ENCODE measurements at places on chromosomes 11 and 22.
A peak's percentile ranks its signal among the peaks of the same experiment; 100 is the strongest.

DNA sequence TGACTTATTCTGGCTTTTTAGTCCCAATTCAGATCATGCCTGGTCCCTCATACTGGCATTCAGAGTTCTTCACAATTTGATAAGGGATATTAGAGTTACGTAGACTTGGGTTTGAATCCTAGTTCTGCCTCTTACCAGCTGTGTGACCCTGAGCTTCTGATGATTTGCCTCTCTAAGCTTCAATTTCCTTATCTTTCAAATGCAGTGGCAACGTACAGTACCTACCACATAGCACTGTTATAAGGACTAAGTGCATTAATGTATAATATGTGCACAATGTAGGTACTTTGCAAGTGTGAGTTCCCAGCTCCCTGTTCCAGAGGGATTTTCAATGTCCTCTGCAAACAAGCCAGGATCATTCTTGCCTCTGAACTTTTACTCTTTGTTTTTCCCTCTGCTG, 7.3 kb downstream of the RHOG start:
- no peak for DNase-seq

GRCh38 chr11:79362821-79363220, 78.0 kb downstream of the TENM4 start:
- DNase-seq: no peak

DNA sequence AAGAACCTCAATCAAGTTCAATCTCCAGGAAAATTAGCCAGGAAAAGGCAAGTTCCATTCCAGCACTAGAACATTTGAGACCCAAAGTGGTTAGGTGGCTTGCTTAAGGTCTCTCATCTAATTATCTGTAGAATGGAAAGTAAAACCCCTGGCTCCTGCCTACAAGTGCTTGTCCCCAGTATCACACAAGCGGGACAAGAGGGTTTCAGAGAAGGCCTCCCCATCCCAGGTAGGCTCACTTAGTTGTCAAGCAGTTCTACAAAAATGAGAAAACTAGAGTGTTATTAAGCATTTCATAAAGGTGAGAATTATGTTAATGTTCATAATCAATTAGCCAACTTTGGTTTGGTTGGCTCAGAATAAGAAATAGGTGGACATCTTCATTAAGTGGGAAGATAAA, 5.5 kb downstream of the POU2AF1 start:
- no peak for DNase-seq

DNA sequence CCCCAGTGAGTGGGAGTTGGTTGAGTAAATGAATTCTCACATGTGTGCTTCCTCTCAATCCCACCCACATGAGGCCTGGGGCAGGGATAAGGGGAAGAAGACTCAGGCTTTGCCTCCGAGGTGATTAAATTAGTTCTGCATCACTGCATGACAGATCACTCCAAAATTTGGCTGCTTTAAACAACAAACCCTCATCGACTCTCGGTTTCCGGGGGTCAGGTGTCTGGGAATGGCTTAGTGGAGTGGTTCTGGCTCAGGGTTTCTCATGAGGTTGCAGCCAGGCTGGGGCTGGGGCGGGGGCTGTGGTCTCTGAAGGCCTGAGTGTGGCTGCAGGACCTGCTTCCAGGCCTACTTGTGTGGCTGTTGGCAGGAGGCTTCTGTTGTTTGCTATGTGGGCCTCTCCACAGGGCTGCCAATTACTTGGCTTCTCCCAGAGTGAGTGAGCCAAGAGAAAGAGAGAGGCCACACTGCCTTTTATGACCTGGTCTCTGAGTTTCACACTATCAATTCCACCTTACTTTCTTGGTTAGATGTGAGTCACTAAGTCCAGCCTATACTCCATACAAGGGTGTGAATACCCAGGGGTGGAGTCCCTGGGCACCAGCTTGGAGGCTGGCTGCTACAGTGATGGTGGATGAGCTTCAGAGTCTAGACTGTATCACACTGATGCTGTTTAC, 15.9 kb downstream of the MOGAT2 start:
- DNase-seq: peak; percentile 4

- peak; percentile 75 for DNase-seq
These were observed 1.3 kb downstream of the MYH9 start for GRCh38 chr22:36386351-36386899.

- no peak for DNase-seq
These were observed 12.3 kb downstream of the GUCD1 start for GRCh38 chr22:24542641-24543040.

- DNase-seq: no peak
These were observed 7.2 kb downstream of the ARHGEF12 start for GRCh38 chr11:120343429-120343828.

DNA sequence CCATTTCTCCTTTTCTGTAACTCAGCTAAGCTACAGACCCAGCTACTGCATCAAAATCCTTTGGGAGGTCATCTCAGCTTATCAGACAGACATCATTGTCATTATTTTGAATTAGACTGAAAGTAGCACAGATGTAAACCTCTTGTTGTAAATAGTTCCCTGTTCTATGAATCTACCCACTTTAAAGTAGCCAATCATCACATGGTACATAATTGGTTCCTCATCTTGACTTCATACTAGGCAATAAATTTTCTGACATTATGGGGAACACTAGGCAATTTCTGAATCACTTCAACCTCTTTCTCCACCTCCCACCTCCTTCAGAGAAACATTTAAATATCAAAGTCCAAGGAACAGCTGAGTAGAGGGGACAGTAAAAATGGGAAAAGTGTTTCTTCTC, 47.9 kb downstream of the MPPED2 start:
- no peak for DNase-seq

- DNase-seq: no peak
These were observed 13.5 kb downstream of the TTLL8 start for GRCh38 chr22:50044485-50045118.

- peak; percentile 21 for DNase-seq
These were observed 45.2 kb downstream of the PLAAT5 start for GRCh38 chr11:63445720-63446119.

DNA sequence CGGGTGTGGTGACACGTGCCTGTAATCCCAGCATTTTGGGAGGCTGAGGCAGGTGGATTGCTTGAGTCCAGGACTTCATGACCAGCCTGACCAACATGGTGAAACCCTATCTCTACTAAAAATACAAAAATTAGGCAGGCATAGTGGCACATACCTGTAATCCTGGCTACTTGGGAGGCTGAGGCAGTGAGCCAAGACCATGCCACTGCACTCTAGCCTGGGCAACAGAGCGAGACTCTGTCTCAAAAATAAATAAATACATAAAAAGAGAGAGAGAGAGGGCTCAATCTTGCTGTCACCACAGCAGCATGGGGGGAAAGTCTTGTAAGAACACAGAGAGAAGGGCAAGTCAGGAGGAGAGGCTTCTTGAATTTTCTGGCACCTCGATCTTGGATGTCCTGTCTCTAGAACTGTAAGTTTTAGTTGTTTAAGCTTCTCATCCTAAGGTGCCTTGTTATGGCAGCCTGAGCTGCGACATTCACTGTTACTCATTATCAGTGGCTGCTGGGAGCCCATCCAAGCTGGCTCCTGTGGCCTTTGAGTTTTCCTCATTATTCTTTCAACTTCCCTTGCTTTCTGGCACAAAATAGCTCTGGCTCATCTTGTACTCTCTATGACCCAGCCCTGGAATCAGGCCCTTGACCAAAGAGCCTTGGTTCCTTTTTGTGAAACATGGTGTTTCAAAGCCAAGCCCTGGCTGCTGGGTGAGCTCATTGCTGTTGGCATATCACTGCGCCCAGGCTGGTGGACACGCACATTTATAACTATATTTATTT, 8.0 kb upstream of the PSMC3 start:
- no peak for DNase-seq

DNA sequence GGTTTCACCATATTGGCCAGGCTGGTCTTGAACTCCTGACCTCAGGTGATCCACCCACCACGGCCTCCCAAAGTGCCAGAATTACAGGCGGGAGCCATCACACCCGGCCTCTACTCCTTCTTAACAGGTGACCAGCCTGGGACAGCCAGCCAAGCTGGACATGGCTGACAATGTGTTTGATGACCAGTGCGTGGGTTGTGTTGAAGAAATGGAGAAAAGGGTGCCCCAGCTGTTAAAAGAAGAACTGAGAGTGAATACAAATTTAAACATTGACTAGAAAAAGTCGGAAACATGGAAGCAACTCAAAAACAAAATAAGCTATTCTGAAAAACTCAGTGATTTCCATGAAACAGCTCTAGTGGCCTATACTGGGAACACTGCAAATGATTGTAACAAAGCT, 86.5 kb upstream of the CLPB start:
- DNase-seq: no peak

DNA sequence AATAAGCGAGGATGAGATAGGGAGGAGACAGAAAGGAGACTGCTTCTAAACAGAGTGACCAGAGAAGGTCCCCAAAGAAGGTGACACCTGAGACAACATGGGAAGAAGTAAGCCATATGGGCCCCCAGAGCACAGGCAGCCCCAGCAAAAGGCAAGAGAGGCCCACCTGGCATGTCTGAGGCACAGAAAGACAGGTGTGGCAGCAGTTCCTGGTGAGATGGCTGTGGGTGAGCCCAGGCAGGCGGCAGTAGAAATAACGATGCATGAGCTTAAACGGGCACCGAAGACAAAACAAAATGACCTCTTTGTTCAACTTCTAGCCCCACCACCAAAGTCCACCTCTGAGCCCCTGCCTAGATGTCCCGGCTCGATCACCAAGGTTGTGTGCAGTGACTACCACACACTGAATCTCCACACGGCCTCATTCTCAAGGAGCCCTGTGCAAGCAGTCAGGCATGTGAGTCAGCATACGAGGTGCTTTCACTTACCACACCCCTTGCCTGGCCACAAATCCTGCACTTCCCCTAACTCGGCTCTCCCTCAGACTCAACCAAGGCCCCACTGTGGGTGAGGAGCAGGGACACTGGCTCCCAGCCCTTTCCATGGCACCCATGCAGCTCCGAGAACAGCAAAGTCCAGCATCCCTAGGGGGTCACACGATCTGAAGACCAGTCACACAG, 77.6 kb downstream of the PACSIN2 start:
- peak; percentile 30 for DNase-seq

GRCh38 chr22:48700566-48701295, 1126.9 kb downstream of the BRD1 start:
- no peak for DNase-seq

- peak; percentile 53 for DNase-seq
These were observed 47.2 kb upstream of the SYT7 start for GRCh38 chr11:61627850-61628661.

- DNase-seq: peak; percentile 50
These were observed 16.6 kb downstream of the ASCC2 start for GRCh38 chr22:29821291-29822016.

GRCh38 chr11:2569321-2569721, 124.5 kb downstream of the KCNQ1 start:
- no peak for DNase-seq

GRCh38 chr11:108838102-108838791, 173.4 kb downstream of the DDX10 start:
- no peak for DNase-seq

DNA sequence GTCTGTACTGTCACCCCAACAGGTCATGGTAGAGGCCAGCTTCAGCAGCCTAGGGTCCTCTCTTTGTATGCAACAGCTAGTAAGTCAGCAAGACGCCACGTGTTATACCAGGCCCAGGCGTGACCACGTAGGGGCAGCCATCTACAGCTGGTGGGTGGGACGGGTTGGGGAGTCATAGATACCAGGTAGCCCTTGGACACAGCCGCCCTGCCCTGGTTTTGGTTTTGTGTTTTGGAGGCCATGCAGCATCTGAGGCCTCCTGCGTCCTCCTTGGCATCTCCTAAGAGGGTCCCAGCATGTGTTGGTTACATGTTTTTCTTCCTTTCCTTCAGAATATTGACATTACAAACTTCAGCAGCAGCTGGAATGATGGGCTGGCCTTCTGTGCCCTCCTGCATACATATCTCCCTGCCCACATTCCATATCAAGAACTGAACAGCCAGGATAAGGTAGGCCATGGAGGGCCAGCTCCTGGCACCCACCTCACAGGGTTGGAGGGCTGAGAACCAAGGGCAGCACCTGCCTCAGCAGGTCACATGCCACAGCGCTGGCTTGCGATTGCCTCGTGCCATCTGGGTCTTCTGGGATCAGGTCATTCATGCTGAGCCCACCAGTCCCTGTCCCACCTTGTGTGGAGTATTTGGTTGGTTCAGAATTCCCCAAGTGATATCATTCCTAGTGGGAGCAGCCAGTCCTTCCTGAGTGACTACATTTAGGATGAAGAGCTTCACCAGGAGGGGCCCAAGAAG, 16.0 kb upstream of the ADORA2A start:
- no peak for DNase-seq

DNA sequence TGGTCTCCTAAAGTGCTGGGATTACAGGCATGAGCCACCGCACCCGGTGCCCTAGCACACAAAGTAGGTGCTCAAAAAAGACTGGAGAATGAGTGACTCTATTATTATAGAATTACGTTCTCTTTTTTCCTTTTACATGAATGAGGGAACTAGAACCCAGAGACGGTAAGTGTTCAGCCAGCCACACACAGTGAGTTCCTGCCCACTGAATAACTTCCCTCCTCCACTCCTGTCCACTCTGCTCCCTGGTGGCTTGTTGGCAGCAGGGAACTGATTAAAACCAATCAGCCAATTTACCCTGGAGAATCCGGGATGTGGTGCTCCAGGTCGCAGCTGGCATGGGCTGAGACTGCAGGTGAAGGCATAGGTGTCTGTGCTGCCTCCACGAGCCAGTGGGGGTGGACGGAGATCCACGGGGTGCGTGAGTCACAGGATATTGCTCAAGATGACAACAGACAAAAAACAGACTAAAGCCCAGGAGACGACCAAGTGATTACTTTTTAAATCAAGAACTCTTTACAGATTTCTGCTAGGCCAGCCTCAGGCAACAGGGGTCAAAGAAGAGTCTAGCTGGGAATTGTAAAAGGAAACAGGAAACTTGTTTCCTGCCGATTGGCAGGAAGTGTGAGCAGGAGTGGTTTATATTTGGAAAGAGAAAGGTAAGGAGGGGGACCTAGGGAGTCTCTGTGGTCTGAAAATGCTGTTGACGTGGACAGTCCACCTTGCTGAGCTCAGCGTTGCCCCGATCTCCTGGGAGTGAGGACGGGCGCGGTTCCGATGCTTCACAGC, 95.2 kb upstream of the TP53I11 start:
- DNase-seq: peak; percentile 2

GRCh38 chr11:66933531-66933930, 24.7 kb downstream of the PC start:
- DNase-seq: no peak

- DNase-seq: no peak
These were observed 117.8 kb downstream of the NTM start for GRCh38 chr11:131488238-131488637.

GRCh38 chr22:42805998-42806830, 50.9 kb downstream of the ARFGAP3 start:
- DNase-seq: no peak
